ENCODE measurements at places on chromosomes 4 and X.

DNA sequence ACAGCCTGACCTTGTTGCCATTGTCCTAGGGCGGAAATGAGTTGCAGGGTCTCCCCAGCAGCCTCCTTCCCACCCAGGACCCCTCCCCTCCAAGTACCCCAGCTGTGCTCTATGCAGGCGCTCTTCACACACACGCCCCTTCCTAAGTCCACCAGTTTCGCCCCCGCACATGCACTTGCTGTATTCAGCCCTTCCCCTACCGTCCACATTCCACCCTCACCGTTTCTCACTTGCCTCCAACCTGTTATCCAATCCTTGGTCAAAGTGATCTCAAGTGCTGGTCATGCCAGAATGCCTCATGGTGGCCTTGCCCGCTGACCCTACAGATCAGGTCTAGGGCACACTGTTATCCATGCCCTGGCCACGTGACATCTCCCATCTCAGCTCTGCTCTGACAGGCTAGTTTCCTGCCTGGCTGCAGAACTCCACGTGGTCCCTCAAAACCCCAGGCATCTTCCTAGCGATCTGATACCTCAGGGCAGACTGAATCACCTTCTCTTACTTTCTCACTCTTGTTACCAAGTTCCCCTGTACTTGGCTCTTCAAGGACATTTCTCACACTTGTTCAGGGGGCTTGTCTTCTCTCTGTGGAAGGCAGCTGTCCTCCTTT, 39.7 kb downstream of the NSG1 start:
- no peak for DNase-seq

DNA sequence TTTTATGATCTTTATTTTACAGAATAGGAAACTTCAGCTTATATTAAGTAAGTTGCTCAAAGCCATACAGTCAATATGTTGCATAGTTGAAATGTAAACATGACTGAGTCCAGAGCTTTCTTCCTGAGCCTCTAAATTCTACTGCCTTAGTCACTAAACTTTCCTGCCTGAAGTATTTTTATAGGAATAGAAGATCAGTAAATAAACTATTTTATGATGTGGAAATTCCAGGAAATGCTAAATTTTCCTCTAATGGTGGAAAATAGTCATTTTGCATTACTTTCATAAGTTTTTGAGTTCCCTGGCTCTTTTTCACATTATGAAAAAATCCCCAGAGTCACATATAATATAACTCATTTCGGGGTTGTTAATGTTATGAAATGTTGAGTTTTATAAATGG, 182.8 kb downstream of the BANK1 start:
- peak; percentile 45 for DNase-seq

DNA sequence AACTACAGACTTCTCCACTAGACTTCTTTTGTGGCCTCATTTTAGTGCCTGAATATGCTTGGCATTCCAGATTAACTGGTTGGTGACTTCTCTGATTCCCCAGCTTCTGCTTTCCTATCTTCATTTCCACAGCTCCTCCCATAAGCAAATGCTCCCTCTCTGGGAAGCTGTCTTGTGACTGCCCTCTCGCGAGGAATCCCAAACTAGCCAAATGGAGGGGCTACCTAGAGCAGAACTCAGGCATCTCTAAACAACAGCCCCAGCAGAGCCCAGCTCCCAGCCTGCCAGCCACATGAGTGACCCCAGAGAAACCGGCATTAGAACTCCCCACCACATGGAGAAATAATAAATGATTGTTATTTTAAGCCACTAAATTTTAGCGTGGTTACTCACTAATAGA, 7.6 kb upstream of the VEGFD start:
- DNase-seq = no peak

DNA sequence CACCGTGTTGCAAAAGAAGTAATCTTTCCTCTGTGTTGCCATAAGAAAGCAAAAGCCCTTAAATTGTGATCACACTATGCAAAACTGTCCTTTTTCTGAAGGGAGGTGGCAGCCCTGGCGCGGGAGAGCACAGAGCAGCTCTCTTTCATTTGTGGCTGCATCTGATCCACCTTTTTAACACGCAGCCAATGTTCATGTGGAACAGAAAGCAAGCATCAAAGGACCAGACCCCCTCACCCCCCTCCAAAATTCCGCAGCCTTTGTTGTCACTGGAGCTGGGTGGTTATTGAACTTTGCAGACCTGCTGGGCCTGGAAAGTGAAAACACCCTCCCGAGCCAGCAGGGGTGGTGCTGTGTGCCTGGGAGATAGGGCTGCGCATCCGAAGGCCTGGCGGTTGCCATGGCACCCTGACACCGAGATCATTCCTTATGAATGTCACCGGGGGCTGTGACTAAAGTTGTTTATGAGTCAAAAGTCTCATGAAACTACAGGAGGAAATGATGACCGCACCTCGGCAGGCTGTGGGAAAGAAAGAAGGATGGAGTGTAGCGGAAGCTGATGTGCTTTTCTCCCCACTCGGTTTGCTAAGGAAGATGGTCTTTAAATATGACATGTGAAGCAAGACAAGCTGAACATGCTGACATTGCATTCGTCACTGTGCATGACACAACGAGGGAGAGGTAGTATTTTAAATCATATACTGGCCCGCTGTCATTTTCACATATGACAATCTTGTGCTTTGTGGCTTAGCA, 367.4 kb downstream of the UNC5C start:
- DNase-seq = no peak

- no peak for DNase-seq
Observed at GRCh38 chr4:162016991-162017390, 146.8 kb downstream of the FSTL5 start.

DNA sequence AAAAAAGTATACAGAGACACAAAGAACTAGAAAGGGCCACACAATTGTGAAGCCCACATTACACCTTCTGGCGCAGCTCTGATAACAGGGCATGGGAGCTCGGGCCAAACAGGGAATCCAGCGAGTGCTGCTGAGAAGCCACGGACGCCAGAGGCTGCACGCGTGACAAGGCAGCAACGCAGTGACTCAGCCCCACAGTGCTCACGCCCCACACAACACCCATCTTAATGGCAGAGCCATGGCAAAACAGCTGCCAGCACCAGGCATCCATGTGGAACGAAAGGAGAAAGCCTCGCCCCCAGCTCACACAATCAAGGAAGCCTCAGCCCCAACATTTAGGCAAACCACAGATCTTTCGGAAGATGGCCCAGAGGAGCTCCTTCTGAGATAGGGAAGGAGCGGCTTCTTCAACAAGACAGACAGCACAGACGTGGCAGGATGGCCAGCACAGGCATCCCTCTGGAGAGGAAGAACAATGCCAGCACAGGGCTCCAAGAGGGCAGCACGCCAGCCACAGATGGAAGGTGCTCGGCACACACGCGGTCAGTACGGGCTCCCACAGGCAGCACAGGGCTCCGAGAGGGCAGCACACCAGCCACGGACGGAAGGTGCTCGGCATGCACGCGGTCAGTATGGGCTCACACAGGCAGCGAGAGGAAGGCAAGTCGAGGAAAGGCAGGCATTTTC, 33.1 kb downstream of the GAK start:
- DNase-seq = no peak

DNA sequence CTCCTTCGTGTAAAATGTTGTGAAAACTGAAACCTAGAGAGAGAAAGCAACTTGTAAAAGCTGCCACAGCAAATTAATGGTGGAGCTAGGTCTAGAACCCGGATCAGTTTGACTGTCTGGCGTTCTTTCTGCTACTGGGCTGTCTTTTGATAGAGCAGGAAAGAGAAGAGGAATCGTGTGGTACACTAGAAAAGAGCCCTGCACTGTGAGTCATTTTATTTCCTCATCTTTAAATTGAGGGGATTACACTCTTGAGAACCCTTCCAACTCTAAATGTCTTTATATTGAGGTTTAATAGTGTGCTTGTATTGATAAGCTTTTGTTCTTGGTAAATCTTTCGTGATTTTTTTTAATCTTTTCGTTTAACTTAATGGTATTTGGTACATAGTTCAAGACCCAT, 4.3 kb downstream of the WDR44 start:
- DNase-seq = peak; percentile 43

DNA sequence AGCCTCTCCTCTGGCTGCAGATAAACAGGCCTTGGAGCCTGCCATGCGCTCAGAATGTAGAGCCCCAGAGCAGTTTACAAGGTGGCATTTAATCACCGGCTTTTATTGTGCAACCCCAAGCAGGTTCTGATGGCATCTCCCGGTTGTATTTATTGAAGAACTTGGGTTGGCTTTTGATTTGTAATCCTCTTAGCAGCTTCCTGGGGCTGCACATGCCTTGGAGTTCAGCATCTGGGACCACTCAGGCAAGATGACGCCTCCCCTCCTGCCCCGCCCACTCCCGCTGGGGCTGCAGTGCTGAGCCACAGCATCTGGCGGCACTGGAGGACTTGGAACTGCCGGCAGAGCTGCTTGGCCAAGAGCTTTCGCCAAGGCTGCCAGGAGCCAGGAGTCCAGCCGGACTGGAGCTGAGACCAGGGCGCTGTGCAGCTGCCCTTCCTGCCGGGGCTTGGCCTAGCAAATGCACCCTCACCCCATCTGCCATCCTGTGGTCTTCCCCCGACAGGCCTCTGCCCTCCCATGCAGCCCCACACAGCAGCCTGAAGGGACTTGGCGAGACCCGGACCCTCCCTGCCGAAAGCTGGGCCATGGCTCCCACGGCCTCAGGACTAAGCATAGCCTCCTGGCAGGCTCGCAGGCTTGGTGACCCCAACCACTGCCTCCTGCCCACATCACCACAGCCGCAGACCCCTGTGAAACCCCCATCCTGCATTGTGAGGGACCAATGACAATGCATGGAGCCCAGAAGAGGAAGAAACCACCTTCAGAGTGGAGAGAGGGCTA, 5.4 kb downstream of the HTRA3 start:
- peak; percentile 77 for DNase-seq
